ENCODE measurements at places on chromosomes 2 and 18. TPM values are rescaled to one million over a fixed set of nuclear protein-coding genes. Genes with fewer than 3 reads are reported as not detected.

WNT6 gene
- 0.12 TPM for polyA plus RNA-seq

SPOPL gene
- polyA plus RNA-seq: 32.6 TPM

RRM2 gene
- 83.6 TPM for polyA plus RNA-seq

IL18RAP gene
- 0.27 TPM for polyA plus RNA-seq

GCKR gene
- polyA plus RNA-seq: 0.10 TPM

TM4SF20 gene
- 0.27 TPM for polyA plus RNA-seq

PARD6G gene
- polyA plus RNA-seq: 31.3 TPM

All from left kidney (tissue), 8 donors.